ENCODE measurements at places on chromosomes 3 and 15. TPM values are rescaled to one million over a fixed set of nuclear protein-coding genes. Genes with fewer than 3 reads are reported as not detected.

GRCh38 chr3:48516571-48516970 lies 12.6 kb upstream of the SHISA5 start:
- DNase-seq = no peak

DNA sequence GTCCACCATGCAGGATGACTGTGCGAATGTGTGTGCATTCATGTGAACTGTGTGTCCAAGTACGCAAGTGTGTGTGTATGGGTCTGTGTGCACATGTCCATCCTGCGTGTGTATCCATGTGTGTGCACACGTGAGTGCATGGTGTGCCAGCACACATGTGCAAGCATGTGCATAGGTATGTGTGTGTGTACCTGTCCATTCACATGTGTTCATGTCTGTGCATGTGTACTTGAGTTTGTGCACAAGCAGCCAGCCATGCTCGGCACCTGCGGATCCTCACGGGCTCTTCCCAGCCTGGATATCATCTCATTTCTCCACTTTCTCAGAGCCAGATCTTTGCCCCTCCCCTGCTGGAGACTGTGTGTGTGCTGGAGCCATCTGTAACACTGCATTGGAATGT lies 18.7 kb upstream of the PLXNA1 start:
- no peak for DNase-seq

The RGMA gene
- total RNA-seq = 2.5 TPM

- DNase-seq = no peak
These were observed 29.2 kb upstream of the PLA2G4D start for GRCh38 chr15:42123546-42123945.

GRCh38 chr3:61564395-61565059 lies 3.2 kb downstream of the PTPRG start:
- no peak for DNase-seq

GRCh38 chr3:149188494-149188893 lies 33.1 kb downstream of the CP start:
- DNase-seq = no peak

DNA sequence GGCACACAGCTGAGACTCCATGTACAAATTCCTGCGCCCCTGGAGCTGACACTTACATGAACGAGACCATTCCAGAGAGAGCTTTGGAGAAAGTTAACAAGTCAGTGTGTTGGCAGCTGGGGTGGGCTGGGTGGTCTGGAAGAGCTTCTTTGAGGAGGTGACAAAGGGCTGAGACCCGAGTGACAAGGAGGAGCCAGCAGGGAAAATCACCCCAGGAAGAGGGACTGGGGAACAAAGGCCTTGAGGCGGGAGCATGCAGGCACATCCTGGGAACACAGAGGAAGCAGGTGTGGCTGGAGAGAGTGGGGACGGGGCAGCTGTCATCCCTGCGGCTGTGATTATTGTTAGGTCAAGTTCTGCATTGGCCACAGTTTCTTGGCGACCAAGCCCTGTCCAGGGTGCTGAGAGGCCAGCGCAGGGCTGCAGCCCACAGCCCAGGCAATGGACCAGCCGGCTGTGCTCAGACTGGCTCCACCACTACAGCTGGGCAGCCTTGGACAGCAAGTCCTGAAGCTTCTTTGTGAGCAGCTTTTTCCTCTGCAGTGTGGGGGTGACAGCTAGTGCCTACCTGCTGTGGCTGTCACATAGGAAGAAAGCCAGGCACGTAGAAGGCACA lies 34.2 kb upstream of the PRR23E start:
- peak; percentile 36 for DNase-seq
